NCI-H774 (cell line): ENCODE measurements at places on chromosomes 1 and 21.

DNA sequence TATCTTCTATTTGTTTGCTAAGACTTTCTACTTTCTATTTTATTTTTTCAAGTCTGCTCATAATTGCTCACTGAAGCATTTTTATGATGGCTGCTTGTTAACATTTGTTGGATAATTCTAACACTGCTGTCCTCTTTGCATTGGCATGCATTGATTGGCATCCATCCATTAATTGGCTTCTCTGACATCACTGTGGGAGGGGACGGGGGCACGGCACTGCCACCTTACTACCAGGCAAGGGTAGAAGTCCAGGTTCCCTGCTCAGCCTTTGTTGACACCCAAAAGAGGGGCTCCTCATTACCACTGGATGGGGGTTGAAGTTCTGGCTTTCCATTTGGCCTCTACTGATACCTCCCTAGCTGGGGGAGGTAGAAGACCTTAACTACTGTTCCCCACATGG is 11.5 kb upstream of the ABCG1 start:
- DNase-seq: no peak

- no peak for DNase-seq
Measured at GRCh38 chr1:196180847-196181593, 427.2 kb downstream of the KCNT2 start.

GRCh38 chr21:41745971-41746743 is 20.7 kb downstream of the RIPK4 start:
- DNase-seq: no peak

DNA sequence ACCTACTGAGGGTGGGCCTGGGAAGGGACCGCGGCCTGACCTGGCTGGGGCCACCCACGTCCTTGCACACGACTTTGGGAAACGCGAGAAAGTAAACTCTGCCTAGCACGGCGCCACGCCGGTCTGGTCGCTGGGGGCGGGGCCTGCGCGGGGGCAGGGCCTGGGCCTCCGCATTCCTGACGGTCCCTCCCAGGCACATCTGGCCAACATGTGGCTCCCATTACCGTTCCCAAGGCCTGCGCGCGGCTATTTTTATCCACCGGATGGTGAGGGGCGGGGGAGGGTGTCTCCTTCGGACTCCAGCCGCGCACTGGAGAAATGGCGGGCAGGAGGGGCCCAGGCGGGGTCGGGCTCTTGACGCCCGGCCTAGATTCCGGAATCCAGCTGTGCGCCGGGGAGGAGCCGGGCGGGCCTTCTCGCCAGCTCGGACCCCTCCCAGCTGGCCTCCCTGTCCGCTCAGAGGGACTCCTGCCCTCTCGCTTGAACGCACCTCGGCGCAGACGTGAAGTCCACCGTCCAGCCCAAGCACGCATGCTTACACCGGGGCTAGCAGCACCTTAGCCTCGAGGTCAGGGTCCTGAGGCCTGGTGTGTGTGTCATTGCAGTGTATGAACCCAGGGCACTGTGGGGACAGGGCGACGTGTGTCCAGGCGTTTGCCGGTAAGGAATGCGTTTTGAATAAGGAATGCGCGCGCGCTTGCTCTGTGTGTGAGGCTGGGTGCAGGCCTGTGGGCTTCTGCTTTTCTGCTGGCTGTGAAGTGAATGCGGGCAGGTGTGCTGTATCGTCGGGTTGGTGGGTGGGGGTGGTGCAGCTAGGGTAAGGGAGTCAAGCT is 2.1 kb downstream of the EVA1B start:
- no peak for DNase-seq

DNA sequence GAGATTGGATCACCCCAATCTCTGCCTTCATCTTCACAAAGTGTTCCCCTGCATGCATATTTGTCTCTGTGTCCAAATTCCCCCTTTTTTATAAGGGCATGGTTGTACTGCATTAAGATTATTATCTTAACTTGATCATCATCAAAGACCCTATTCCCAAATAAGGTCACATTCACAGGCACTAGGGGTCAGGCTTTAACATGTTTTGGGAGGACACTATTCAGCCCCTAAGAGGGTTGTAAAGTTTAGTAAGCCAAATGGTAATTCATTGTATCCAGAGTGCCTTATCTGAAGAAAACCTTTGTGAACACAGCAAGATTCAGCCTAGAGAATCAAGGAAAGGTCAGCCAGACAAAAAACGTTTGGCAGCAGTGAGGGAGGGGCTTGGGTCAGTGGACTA is 317.6 kb upstream of the PLD5 start:
- DNase-seq: no peak

- no peak for DNase-seq
Measured at GRCh38 chr1:21060523-21060922, 116.2 kb downstream of the EIF4G3 start.

DNA sequence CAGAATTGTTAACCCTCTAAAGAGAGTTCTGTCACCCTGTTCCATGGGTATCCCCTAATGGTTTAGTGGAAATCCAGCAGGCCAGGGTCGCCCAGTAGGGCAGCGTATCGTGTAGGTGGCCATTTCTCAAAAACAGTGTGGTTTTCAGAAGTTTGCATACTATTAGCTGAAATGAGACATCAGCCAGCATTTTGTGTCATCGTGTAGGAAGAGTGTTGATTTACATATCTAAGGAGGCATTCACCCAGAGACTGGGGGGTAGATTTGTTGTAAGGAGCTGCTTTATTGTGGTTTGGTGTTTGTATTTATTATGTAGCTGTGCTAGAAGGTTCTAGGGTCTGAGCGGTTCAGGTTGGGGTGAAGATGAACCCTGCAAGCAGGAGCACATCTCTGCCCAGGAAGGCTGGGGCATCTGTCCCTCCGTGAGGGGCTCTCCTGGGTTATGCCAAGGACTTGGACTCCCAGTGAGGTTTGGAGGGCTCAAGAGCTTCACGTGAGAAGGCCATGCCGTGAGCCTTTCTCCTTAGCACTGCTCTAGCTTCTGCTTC is 174.4 kb downstream of the PGBD5 start:
- no peak for DNase-seq
